ENCODE measurements at places on chromosomes 13 and 19.

DNA sequence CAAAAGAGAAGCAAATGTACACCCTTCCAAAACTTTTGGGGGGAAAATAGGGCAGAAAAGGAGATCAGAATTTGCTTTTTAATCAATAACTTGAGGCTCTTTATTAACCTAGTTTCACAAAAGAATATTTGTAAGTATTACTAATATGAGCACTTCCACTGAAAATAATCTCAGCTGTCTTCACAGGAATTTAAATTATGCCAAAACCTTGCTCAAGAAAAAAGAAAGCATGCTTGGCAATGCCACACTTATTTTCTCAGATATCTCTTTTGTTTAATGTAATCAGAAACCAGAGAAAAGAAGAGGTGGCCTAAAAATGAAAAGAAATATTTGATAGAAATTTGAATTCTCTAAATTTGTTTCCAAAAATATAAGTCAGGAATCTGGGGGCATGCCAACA is 234.9 kb upstream of the GPC6 start:
- DNase-seq: no peak

- no peak for DNase-seq
These were observed 31.0 kb downstream of the RUBCNL start for GRCh38 chr13:46355901-46356590.

DNA sequence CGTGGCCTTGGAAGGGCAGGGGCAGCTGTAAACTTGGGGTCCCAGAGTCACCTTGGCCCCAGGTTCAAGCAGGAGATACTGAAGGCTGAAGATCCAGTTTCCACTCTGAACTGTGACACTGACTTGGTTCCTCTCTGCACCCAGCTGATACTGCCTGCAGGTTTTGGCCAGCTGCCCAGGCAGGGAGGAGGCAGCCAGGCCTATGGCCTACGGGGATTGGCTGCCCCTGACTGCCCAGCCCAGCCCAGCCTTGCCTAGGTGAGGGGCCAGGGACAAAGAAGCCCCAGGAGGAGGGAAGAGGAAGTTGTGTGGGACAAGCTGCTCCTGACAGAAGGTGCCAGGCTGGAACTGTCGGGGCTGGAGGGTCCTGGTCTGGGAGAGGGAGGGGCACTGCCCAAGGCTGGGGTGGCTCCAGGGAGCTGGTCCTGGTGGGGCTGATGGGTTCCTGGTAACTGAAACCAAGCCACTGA is 51.7 kb upstream of the CYP4F8 start:
- DNase-seq: no peak

- DNase-seq: no peak
These were observed 483.2 kb downstream of the DIAPH3 start for GRCh38 chr13:59680429-59681024.

Measured in activated CD4-positive, alpha-beta T cell treated with anti-CD3 and anti-CD28 coated beads, Interleukin-2, Interleukin-4, amounts not matched to agents 100 ng/mL and 50 ng/mL, durations not matched to agents 16 hours and 8 hours (primary cell).